Activated B cell treated with CpG ODN at 0.5 μM for 24 hours (primary cell): ENCODE measurements at places on chromosomes 1 and 21.

DNA sequence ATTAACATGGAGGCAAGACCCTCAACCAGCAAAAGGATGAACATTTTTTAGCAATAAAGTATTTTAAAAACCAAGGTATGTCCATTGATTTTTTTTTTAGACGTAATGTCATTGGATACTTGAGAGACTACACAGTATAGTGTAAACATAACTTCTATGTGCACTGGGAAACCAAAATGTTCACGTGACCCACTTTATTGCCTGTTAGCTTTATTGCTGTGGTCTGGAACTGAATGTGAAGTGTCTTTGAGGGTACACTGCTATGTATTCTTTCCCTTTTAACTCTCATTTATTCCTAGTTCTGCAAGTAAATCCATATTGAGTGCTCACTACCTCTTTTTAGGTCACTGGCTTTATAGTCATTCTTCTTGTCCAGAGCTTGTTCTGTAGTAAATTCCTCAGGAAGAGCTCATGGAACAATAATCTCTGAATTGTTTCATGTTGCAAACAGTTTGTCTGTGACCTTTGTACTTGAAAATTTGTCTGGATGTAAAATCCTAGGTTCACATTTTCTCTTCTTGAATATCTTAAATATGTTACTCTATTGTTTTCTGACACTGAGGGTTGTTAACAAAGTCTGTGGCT is 20.6 kb downstream of the ABCD3 start:
- no peak for DNase-seq

DNA sequence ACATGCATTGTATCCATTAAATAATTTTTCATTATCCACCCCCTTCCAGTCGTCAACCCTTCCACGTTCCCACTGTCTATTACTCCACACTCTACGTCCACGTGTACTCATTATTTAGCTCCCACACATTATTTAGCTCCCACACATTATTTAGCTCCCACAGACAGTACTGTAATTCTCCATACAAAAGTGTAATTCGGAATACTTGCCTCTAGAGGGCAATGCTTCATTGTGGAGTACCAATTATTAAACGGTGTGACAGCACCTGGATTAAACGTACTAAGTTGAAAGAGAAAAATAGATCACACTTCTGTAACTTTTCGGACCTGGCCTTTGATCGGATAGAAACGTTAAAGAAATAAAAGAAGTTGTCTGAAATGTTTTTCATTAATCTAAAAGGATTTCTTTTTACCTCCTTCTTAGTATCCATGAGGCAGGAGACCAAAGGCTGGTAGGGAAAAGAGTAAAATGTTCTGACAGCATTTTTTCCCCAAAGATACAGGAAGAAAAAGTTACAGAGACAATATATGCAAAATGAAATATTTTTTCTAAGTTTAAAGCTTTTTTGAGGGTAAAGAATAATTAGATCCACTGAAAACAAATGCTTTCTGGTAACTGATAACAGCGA is 99.2 kb downstream of the LHX8 start:
- DNase-seq: no peak

DNA sequence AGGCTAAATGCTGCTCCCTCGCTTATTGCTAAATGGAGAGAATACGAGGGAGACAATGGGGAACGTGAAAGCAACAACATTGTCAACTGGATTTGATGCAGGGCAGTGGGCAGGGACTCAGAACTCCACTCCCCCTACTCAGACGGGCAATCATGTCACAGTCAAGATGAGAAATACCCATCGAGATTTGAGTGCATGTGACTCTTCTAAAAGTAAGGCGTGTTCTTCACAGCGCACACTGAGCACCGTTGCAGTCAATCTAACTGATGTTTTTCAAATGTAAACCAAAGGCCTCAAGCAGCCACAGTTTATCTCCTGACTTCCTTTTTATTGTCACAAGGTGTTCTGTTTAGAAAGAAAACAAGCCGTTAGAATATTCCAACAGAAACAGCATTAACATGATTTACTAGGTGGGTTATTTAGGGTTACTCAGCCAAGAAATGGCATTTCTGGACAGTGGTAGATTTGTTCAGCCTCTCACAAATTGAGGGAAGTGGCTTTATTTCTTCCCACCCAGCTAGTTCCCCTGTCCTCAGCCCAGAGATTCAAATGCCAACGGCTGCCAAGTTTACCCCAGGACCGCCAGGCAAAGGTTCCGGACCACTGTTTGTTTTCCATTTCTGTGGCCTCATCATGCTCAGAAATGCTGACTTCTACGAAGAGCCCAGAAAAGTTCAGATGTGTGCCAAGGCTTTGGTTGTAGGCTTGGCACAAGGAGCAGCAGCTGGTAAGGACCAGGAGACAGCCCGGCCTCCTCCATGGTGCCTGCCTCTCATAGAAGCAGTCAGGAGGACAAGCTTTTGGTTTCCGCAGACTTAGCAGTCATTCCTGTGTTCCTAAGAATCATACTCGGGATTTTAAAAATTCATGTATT is 171.4 kb downstream of the KIF26B start:
- DNase-seq: no peak

GRCh38 chr21:38267991-38268863 is 11.4 kb downstream of the KCNJ15 start:
- DNase-seq: no peak

DNA sequence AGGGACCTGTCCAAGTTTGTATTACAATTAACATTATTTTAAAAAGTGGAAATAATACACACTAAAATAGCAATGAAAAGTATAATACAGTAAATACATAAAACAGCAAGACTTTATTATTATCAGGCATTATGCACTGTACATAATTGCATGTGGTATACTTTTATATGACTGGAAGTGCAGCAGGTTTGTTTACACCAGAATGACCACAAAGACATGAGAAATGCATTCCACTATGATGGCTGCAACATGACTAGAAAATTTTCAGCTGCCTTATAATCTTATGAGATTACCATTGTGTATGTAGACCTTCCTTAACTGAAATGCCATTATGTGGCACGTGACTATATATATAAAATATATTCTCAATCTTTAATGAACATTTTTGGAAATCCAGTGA is 1699.6 kb downstream of the KCNT2 start:
- no peak for DNase-seq

DNA sequence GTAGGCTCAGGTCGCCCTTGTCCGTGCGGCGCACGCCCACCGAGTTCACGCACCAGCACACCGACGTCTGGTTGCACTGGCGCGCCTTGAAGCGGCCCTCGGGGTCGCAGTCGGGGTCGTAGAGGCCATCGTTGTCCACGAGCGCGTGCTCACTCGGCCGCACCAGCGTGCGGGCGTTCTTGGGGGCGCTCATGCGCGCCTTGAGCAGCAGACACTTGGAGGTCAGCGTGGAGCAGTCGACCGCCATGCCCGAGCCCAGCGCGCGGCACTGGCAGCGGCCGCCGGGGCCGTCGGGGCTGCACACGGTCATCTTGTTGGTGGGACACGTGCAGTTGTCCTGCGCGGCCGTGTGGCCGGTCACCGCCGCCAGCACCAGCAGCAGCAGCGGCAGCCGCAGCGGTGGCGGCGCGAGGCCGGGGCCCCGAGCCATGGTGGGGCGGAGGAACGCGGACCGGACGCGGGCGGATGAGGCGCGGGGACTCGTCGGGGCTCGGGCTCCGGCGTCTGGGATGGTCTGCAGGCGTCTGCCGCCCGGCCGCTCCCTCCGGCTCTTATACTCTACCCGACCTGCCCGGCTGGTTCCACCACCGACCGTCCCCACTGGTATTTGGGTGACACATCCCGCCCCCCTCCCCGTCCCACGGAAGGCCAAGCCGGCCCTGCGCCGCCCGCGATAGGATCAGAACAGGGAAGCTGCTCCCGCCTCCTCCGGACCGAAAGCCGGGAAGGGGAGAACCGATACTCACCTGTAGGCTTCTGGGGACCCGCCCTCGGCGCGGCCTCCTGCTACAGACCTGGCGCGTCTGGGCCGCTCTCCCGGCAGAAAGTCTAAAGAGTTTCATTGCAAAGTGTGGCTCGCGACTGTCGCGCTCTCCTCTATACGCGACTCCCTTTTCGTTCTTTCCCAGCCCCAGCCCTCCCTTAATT is at the start of gene TACSTD2:
TSS of gene TACSTD2 (minus strand) at position 526 of the 927 bp plus-strand sequence. CDS start at position 430, 96 bp downstream.
- DNase-seq: peak; percentile 16

GRCh38 chr1:43058545-43059360 is 100.1 kb upstream of the SLC2A1 start:
- no peak for DNase-seq

DNA sequence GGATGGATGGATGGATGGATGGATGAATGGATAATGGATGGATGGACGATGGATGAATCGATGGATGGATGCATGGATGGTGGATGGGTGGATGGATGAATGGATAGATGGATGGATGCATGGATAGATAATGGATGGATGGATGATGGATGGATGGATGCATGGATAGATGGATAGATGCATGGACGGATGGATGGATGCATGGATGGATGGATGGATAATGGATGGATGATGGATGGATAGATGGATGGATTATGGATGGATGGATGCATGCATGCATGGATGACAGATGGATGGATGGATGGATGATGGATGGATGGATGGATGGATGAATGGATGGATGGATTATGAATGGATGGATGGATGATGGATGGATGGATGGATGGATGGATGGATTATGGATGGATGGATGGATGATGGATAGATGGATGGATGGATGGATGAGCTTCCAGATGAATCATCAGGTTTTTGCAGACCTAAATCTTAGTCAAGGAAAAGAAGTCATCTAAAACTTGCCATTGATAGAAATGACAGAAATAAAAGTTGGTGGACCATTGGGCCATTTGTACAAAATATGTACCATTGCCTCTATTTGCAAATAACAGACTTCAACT is 175.4 kb upstream of the KLHDC7A start:
- no peak for DNase-seq

- DNase-seq: no peak
Measured at GRCh38 chr1:159468321-159468720, 28.8 kb downstream of the OR10J1 start.

GRCh38 chr1:81729239-81729638 is 71.5 kb upstream of the ADGRL2 start:
- DNase-seq: no peak

- DNase-seq: no peak
Measured at GRCh38 chr1:33219886-33220661, 36.2 kb upstream of the ZNF362 start.

DNA sequence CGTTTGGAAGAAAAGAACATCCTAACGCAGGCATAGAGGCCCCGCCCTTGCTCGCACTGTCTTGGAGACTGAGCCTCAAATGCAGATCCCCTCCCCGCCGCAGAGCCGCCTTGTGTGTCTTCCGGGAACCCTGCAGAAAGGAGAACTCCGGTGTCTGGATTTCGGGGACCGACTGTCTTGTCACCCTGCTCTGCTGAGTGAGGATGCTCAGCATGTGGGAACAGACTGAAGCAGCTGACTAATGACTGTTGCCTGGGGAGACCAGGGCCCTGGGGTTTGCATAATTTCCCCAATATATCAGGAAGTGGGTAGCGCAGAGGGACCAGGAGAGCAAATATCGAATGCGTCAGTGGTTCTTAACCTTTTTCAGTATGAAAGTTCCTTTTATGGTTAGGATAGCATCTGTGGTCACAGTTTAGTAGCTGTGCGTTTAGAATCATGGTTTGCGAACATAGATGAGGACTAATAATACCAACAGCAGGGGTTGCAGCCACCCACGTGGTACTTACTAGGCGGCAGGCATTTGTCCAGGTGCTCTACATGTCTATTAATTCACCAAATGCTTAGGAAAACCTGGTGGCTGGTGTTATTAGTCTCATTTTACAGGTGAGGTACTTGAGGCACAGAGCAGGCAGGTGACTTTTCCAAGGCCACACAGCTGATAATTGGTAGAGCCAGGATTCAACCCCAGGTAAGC is 14.3 kb downstream of the GPR137B start:
- DNase-seq: peak; percentile 44

GRCh38 chr1:26017606-26018005 is 4.0 kb upstream of the EXTL1 start:
- no peak for DNase-seq

DNA sequence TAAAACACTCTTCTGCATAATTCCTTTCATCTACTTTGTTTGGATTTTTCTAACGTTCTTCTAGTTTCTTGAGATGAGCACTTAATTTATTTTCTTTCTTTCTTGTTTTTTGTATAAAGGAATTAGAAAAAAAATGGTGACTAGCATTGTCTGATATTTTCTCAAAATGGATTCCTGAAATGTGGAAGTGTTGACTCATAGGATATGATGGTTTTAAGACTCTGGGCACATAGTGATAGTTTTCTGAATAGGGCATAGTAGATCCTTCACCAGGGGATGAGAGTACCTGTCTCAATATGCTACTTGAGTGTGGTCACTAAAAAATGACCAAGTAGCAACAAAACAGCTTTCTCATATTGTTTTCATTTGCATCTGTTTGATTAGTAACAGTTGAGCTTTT is 100.9 kb downstream of the PEX14 start:
- no peak for DNase-seq

- no peak for DNase-seq
Measured at GRCh38 chr1:116424438-116424837, 51.4 kb downstream of the ATP1A1 start.

DNA sequence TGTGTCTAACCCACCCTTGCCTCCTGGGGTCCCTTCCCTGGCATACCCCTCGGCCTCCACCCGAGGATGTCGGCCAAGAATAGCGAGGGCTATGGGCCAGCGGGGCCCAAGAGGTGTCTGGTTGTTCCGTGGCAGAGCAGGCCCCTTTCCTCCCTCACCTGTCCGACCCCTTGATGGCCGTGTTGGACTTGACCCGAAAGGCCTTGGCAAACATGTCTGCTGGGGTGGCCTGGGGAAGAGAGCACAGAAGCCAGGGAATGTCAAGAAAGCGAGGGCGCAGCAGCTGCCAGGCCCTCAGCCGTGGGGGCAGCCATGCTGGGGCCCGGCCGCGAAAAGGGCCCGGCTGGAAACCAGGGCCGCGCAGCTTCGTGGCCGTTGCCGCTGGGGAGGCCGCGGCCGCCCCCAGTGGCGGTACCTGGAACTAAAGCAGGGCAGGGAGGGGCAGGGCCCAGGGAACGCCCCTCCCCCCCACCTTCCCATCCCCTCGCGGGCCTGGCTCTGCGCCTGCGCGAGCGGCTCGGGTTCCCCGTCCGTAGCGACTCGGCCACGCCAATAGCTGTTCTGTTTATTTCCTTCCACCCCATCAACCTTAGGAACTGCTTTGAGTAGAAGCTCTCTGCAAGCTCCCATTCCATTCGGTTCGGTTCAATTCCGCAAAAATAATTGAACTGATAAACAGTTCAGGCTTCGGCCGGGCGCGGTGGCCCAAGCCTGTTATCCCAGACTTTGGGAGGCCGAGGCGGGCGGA is at the start of gene EIF2D:
TSS of gene EIF2D (minus strand) at position 337 of the 748 bp plus-strand sequence. CDS start at position 214, 123 bp downstream.
- peak; percentile 95 for DNase-seq

GRCh38 chr1:51945591-51945990 is 44.9 kb downstream of the RAB3B start:
- no peak for DNase-seq

GRCh38 chr1:174157157-174157806 is 2.0 kb upstream of the RABGAP1L start:
- no peak for DNase-seq
